ENCODE measurements at places on chromosomes 11 and 22.

- no peak for DNase-seq
Observed at GRCh38 chr22:43151251-43152002, at the start of gene TSPO. TSPO (plus strand) TSS chr22:43151559; CDS start chr22:43159239, 7,680 bp downstream.

DNA sequence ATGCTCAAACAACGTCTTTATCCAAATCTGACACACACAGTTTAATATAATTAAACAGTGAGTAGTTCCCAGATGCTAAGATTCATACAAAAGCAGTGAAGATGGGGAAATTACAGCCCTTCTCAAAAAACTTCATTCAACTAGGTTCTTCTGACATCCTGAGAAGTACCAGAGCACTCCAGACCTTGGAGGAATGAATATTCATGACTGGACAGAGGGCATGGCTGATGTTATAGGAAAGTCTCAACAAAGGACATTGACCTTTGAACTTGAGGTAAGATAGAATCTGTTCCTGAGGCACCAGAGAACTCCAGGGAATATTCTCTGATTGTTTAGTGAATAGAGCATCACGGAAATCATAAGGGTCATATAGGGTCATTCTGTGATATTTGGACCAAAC, 106.4 kb upstream of the SLC5A12 start:
- no peak for DNase-seq

GRCh38 chr11:45654231-45655011, 11.0 kb downstream of the CHST1 start:
- DNase-seq, result no peak

GRCh38 chr22:46057246-46058090, 80.5 kb upstream of the WNT7B start:
- peak; percentile 37 for DNase-seq

GRCh38 chr11:72788241-72788640, 5.6 kb downstream of the STARD10 start:
- DNase-seq, result no peak

GRCh38 chr11:109439684-109440083, 17.7 kb downstream of the C11orf87 start:
- no peak for DNase-seq

- DNase-seq, result no peak
Observed at GRCh38 chr11:61603667-61604066, 22.8 kb upstream of the SYT7 start.

DNA sequence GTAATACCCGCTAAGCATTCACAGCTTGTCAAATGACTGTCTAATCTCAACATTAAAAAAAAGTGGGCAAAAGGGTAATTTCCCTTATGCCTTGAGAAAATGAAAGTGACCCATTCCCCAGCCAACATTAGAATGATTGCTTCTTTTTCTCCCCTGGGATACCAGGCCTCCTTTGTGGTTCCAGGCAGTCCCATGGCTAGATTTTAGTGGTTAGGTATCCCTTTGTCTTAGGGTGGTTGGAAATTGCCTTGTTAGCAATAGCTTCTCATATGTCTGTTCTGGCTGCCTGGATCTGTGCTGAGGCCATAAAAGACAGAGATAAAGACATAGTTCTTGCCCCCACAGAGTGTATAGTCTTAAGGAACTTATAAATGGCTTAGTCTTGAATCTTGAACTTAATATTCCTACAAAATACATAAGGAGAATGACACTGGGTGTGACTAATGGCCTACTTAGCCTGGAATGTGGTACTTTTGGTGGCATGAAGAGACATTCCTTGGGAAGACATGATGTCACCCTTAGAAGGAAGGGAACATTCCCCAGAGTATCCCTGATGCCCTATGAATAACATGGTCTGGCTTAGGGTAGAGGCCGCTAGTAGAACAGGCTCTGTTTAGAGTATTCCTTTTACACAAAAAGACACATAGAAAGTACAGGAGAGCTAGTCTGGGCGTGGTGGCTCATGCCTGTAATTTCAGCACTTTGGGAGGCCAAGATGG, 90.3 kb downstream of the ZBTB16 start:
- no peak for DNase-seq

DNA sequence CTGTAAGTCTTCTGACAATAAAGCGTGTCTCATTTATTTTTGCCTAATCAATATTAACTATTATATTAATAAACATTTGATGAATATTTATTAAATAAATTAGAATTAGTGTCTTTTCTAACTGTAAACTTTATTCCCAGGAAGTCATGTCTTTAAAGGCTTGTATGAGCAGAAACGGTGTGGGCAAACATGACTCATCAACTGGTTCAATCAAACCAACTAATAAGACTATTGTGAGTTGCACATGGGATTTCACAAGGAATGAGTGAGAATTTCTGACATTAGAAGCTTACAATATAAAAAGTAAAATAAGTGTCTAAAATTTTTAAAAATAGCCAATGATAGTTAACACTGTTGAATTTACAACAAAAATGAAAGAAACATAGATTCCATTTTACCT, 259.2 kb upstream of the CTSC start:
- no peak for DNase-seq
